ENCODE measurements at places on chromosomes 13 and 19.
A peak's percentile ranks its signal among the peaks of the same experiment; 100 is the strongest.

DNA sequence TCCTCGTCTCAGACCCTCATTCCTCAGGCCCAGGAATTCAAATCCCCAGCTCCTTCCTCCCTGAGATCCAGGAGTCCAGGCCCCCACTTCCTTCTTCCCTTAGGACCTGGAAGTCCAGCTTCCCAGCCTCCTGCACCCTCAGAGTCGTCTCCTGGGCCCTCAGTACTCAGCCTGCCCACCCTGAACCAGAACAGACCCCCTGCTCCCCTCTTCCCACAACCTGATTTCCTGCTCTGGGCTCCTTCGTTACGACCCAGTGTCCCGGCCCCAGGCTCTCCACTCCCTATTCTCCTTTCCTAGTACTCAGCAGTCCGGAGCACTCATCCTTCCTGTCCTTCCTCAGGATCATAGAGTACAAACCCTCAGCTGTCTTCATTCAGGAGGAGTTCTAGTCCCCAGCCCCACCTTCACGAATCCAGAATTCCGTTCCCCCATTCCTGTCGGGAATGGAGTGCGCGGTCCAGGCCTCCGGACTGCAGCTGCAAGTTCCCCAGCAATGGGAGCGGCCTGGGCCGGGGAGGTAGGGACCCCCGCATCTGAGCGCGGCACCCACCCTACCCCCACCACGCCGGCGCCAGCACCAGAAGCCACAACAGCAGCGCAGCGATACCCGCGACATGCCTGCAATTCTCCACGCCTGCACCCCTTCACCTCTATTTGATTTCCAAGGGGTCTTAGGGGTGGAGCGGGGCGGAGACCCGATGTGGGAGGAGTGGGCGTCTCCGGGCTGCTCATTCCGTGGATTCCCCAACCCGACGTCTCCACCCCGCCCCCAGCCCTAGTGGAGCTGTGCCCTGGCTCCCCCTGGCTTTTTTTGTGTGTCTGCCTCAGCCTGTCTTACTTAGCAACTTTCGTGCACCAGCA lies 12.7 kb downstream of the EGLN2 start:
- no peak for ATAC-seq
- peaks cover 57% of the 10 kb centered on the region for H3K4me1 ChIP-seq
- peak overlapping the region; percentile 82 for H3K27ac ChIP-seq
- no peaks in the 10 kb centered on the region for H3K27me3 ChIP-seq
- H3K36me3 ChIP-seq = peaks cover 24% of the 10 kb centered on the region

DNA sequence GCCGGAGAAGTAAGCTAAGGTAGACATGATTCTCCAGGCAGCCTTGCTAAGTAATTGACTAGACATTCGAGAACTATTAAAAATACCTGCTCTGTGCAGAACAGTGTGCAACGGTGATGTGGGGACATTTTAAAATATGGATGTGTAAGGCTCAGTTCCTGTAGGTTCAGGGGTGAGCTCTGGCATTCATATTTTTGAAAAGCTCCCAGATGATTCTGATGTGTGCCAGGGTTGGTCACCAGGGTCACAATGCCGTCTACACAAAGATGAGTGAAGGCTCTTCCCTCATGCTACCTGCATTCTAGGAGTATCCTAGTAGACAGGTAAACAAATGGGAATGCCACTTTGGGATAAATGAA lies 702 bp upstream of the EPSTI1 start:
- no peak for ATAC-seq
- H3K27me3 ChIP-seq = no peaks in the 10 kb centered on the region
- H3K4me3 ChIP-seq = peak overlapping the region; percentile 98
- peaks cover 52% of the 10 kb centered on the region for H3K4me1 ChIP-seq
- H3K36me3 ChIP-seq = no peaks in the 10 kb centered on the region

- H3K27me3 ChIP-seq = peaks cover 9% of the 10 kb centered on the region
- no peak for ATAC-seq
- H3K4me3 ChIP-seq = no peak overlapping the region
- no peak overlapping the region for H3K27ac ChIP-seq
- H3K4me1 ChIP-seq = no peaks in the 10 kb centered on the region
Measured at GRCh38 chr13:39462428-39462827, 140.6 kb downstream of the LHFPL6 start.

DNA sequence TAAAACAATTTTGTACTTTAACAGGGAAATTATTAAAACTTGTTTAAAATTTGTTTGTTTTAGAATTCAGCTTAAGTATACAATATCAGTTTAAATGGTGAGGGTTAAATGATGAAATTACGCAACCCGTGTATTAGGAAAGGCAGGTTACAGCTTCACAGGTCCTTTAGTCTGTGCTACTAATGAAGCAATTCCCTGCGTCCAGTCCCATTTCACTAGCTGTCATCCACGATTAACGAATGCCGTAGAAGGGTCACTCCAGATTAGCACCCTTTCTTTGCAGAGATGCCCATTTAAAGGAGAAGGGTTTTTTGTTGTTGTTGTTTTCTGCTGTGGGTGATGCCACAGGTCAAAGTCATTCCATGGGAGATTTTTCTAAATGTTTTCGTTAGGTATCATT lies 457.6 kb upstream of the SLC10A2 start:
- H3K4me3 ChIP-seq = no peak overlapping the region
- no peaks in the 10 kb centered on the region for H3K36me3 ChIP-seq

DNA sequence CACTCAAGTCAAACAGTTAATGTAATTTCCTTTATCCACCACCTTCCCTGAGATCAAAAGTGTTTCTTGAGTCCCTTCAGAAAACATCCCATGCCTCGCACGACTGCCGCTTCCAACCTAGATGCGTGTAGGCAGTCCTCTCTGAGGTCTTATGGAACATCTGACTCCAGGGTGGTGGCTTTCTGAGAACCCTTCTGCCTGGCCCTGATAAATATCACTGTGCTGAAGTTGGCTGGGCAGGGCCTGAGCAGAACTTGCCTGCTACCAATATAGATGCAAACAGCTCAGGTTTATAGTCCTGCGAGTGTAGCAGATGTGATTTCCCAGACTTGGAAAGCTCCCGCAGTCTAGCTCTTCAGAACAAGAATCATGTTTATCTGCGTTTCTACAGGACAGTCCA lies 61.1 kb upstream of the GPR12 start:
- no peaks in the 10 kb centered on the region for H3K4me1 ChIP-seq
- peaks cover 14% of the 10 kb centered on the region for H3K27me3 ChIP-seq
- no peak overlapping the region for H3K27ac ChIP-seq
- ATAC-seq = no peak
- no peak overlapping the region for H3K4me3 ChIP-seq

GRCh38 chr13:33751151-33751550 lies 66.8 kb upstream of the RFC3 start:
- no peak overlapping the region for H3K4me3 ChIP-seq
- no peaks in the 10 kb centered on the region for H3K36me3 ChIP-seq
- no peak for ATAC-seq
- no peak overlapping the region for H3K27ac ChIP-seq
- peaks cover 31% of the 10 kb centered on the region for H3K27me3 ChIP-seq

All from stimulated activated memory B cell treated with anti-CD40 and anti-IgM and Interleukin-4, amounts not matched to agents 10 μg/mL and 1 μg/mL and 100 μg/mL, for 72 hours (primary cell).